ENCODE measurements at places on chromosomes 2 and 18. TPM values are rescaled to one million over a fixed set of nuclear protein-coding genes. Genes with fewer than 3 reads are reported as not detected.

DNA sequence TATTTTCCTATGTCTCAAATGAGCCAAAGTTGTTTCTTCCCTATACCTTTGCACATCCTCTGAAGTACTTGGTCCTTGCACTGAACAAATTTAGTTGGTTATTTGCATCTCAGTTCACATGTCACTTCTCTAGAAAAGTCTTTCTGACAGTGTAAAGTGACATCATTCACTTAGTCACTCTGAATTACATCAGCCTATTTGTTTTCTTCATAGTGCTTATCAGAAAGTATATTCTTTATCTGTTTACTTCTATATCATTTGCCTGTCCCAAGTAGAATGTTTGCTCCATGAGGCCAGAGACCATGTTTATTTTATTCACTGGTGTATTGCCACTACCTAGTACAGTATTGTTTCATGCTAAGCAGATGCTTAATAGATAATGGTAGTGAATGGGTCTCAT, 173.7 kb downstream of the HNMT start:
- DNase-seq = no peak

The RNMT gene
- total RNA-seq = 17.2 TPM

- DNase-seq = no peak
Measured at GRCh38 chr2:26578581-26578980, 62.6 kb downstream of the CIB4 start.

DNA sequence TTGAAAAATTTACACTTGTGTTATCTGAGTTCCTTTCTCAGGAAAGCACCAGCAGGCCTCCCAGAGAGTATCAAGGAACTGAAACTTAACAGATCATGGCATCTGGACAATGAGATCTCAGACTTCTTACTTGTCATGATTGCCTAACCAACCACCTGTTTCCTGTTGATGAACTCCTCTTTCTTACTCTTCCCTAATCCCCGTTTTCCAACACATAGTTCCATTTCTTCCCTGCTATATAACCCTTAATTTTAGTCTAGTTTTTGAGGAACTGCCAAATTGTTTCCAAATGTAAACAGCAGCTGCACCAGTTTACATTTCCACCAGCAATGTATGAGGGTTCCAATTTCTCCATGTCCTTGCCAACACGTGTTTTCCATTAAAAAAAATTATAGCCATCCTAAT, 6.1 kb upstream of the FAM171B start:
- DNase-seq = peak; percentile 7

GRCh38 chr2:54083021-54083420, 32.4 kb upstream of the ACYP2 start:
- peak; percentile 20 for DNase-seq

DNA sequence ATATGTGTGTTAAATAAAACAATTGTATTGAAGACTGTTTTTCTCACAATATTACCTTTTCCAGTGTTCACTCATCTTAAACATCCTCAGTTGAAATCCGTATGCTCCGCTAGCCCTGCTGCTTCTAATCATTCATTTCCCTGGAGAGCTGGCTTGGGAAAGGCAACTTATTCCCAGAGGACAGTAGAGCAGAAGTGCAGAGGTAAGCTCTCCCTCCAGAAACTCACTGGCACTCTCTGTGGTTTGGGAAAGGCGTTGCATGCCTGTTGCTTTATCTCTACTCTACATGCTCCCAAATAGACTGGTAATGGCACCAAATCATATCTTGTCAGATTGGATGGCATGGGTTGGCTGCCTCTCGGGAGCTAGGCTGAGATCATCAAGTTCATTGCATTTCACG, 117.1 kb upstream of the BOD1L2 start:
- no peak for DNase-seq

DNA sequence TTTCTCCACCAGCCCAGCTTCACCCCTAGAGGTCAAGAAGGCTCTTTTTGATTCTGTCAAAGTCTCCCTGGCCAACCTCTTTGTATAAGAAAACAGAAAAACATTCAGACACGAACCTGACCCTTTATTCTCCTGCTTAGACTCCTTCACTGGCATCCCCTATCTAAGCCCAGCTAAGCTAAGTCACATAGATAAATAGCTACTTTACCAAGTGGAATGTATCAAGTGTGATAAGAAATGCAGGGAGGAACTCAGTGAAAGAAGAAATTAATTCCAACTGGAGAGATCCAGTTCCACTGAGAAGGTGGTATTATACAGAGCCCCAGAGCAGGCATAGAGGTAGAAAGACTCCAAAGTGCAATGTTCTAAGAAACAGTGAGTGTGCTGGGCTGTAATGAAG, 489.5 kb downstream of the TNS1 start:
- DNase-seq = no peak

GRCh38 chr2:173393636-173394035, 39.0 kb downstream of the CDCA7 start:
- no peak for DNase-seq

DNA sequence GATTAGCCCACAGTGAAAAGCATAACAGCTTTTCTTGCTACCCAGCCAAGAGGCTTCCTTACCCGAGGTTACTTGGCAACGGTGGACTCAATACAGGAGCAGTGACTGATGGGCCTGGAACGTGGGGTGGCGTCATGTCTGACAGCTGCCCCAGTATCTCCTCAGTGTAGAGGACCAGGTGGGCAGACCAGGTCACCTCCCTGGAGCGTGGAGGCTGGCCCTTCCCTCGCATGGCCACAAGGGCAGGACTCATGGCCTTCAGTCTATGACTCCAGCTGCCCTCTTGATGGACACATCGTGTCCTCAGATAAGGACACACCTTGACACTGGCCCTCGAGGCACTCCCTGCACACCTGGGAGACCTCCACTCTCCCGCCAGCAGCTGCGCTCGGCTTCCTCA, 6.4 kb downstream of the ASPRV1 start:
- DNase-seq = no peak

The SCN3A gene
- total RNA-seq = 0.33 TPM

DNA sequence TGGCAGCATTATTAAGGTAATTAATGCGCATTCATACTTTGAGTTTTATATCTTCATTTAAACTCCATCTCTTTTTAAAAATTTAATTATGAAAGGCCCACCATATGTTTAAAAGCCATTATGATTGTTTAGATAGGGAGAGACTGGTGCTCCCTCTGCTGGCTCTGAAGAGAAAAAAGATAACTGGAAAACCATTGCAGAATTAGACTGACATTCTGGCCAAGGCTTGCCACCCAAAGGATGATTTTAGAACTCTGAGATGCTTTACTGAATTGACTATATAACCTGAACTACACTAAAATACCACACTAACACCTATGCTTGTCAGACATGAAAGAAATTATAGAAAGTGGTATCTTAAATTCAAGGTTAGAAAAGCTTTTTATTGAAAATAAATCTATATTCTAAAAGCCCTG, 127.6 kb upstream of the SPOPL start:
- DNase-seq = peak; percentile 69

DNA sequence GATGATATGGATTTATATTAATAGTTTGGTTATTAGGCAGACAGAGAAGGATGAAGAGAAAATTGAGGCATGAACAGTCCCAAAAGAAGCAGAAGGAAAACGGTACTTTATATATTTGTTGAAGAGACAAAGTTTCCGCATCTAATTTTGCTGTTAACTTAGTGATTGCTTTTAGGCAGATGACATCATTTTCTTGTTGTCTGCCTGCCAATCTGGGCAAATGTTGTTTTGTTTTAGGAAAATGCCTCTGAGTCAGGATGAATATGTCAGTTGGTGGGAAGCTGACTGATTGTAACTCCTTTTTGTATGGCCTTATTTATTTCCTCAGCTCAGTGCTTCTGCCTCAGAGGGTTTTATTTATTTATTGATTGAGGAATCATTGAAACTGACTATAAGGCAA, 52.5 kb upstream of the CAVIN2 start:
- DNase-seq = peak; percentile 93

DNA sequence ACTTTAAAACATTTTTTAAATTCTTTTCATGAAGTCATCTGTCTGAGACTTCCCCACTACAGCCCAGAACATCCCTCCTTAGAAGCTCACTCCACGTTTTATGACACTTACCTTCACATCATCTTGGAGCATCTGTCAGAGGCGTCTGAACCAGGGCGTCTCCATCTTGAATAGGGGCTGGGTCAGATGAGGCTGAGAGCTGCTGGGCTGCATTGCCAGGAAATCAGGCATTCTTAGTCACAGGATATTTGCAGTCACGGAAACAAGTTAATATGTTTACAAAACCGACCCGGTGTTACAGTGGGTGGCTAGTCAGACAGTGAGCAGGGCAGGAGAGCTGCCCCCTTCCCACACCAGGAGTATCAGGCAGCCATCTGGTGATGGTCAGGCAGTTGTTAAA, 456.5 kb downstream of the FBXO15 start:
- DNase-seq = peak; percentile 83

DNA sequence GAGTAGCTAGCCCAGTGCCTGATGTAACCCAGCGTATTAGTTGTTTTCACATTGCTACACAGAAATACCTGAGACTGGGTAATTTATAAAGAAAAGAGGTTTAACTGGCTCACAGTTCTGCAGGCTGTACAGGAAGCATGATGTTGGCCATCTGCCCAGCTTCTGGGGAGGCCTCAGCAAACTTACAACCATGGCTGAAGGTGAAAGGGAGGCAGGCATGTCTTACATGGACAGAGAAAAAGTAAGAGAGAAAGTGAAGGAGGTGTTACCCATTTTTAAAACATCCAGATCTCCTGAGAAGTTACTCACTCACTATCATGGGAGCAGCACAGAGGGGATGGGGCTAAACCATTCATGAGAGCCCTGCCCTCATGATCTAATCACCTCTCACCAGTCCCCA, 6.1 kb upstream of the CYRIA start:
- DNase-seq = peak; percentile 22

DNA sequence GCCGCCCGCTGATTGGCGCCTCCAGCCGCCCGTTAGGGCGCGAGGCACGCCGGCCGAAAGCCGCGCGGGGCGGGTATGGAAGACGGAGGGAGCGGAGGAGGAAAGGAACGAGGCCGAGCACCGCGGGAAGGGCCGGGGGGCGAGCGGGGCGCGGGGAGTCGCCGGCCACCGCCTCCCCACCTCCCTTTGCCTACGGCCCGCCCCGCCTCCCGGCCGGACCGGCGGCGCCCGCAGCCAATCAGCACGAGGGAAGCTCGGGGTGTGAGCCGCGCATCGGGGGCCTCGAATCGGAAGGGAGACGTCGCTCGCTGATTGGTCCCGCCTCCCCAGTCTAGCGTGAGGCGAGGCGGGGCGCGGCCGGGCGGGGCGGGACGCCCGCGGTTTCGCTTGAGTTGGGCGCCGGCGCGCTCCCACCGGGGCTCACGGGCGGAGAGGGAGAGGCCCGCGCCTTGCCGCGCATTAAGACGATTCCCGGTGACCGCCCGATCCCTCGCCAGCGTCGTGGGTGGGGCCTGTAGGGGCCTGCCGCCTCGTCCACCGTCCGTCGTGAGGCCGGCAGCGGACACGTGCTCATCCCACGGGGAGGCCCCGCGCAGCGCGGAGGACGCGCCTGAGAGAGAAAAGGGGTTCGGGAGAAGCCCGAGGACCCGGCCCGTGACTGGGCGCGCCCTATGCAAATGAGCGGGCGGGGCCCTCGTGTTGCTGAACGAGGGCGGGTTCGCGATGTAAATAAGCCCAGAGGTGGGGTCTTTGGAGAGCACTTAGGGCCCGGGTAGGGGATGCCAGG, 665 bp upstream of the SMAD2 start:
- DNase-seq = peak; percentile 96

The EN1 gene
- total RNA-seq = under 0.01 TPM

- no peak for DNase-seq
Measured at GRCh38 chr2:145739681-145740080, 1219.8 kb upstream of the ZEB2 start.

The CAMKMT gene
- 7.9 TPM for total RNA-seq

The TFPI gene
- 111 TPM for total RNA-seq

DNA sequence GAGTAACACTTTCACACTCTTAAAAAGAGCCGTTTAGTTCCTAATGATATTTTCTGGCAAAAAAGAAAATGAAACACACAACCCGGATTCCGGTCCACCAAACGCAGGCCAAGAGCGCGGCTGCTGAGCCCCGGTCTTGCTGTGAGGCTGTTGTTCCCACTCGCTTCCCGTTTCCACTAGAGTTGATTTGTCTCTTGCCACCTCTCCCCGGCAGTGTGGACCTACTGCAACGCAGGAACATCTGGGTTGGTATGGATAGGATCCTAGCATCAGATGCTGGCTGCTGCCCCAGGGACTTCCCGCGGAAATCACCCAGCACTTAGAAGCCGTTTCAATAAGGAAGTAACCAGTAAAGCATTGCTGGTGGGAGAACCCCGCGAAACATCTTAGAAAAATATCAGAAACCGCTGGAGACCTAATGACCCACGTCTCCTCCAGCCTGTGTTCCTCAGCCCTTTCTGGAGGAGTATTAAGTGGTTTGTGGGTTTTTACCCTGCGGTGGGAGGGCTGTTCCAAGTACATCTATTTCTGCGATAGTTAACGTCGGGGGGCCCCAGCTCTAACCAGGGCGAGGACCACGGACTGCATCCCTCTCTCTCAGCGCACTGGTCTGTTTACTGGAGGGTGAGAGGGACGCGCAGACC, 939 bp downstream of the DOCK10 start:
- DNase-seq = peak; percentile 55

GRCh38 chr2:139427164-139427563, 647.0 kb upstream of the NXPH2 start:
- DNase-seq = no peak

DNA sequence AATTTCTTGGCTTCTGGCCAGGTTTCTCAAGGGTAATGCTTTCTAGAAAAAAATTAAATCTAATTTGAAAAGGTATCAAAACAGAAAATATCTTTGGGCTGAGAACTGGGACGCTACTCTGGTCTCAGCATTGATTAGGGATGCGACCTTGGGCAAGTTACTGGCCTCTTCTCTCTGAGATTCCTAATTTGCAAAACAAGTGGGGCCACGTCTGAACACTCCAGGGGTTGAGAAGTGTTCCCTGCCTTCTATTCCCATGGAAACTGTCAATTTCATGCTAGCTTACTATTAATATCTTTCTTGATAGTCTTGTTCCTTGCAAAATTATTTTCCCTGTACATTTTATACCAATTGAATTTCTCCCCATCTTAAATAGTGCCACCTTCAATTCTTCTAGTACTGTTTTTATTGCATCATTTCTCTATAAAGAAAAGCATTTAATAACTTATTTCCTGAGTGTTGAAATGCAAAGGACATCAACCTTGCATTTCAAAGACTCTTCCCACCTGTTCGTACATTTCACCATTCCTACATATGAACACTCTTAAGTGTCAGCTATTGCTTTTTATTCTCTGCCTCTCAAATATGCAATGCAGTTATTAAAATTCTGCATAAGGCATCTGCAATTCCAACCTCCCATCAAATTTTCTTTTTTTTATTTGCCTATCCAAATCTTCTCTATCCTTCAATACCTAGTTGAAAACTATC, 118.3 kb upstream of the DSEL start:
- DNase-seq = no peak

GRCh38 chr2:7539760-7540159, 622.5 kb downstream of the RNF144A start:
- DNase-seq = peak; percentile 67

DNA sequence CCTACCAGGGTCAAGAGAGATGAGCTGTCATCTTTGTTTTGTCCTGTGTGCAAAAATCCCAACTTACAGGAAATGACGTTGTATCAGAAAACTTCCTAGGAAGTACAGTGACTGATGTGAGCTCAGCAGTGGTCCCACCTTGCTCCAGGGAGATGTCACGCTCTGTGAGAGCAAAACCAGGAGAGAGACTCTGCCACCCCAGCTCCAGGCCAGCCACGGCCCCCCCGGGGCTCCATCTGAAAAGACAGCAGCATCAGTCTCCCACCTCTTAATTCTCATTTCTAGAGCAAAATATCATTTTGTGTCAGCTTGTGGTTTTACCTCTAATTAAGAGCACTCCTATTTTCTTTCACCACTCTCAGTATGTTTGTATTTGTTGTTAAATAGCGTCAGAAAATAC, 57.5 kb downstream of the MYL12B start:
- DNase-seq = peak; percentile 49

GRCh38 chr18:27276886-27277285, 91.8 kb upstream of the CHST9 start:
- no peak for DNase-seq

- no peak for DNase-seq
Measured at GRCh38 chr2:201668402-201668910, 25.2 kb upstream of the TMEM237 start.

Data from fibroblast of lung (primary cell).